SJCRH30 (cell line): ENCODE measurements at places on chromosomes 16 and 17. TPM values are rescaled to one million over a fixed set of nuclear protein-coding genes. Genes with fewer than 3 reads are reported as not detected.

DNA sequence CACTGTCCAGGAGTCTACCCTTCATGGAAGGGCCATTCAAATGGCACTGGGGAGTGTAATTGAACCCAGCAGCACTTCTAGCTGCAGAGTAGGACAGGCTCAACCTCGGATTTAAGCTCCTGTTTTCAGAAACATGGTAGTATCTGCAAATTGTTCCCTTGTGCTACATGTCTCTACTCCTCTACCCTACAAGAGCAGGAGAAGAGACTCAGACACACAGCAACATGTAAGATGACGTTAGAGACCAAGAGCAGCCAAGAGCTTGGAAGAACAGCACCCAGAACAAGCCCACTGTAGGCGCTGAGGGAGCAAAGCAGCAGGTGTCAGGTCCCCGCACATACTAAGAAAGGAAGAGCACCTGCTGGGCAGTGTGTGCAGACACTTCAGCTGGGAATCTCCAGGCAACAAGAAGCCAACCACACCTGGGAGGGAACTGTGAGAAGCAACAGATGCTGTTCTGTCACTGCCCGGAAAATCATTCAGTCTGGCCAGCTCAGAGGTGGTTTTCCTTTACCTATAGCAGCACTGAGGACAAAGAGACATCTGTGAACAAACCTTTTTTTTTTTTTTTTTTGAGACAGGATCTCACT is 35.6 kb upstream of the MNT start:
- DNase-seq, result peak; percentile 53

DNA sequence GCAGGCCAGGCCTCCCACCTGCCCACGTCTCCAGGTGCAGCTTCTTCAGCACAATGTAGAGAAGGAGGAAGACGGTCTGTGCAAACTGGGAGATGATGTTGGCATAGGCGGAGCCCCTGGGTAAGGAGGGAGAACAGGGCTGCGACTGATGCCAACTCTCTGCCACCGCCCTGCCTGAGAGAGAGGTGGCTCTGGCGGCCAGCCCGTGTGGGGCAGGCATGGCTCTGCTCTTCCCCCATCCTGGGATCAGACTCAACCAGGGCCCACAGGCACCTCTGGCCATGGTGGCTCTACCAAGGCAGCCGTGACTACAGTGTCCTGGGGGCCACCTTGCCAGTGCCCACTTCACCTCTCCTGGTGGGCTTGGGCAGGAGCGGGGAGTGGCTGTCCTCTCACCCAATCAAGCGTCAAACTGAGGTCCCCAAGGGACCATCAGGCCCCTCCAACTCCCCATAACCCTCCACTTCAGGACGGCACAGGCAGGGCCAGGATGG is 8.6 kb downstream of the SLC47A2 start:
- no peak for DNase-seq

The CHST4 gene
- total RNA-seq, result 0.61 and 0.71 TPM in 2 replicates

The CSF3 gene
- total RNA-seq, result 0.55 and 1.4 TPM in 2 replicates

The CD300H gene
- not detected in 2 replicates for total RNA-seq

GRCh38 chr16:77330332-77331042 is 104.3 kb downstream of the ADAMTS18 start:
- DNase-seq, result no peak

The RNF43 gene
- not detected in 2 replicates for total RNA-seq

The MAPT gene
- total RNA-seq, result 1.1 and 1.8 TPM in 2 replicates

DNA sequence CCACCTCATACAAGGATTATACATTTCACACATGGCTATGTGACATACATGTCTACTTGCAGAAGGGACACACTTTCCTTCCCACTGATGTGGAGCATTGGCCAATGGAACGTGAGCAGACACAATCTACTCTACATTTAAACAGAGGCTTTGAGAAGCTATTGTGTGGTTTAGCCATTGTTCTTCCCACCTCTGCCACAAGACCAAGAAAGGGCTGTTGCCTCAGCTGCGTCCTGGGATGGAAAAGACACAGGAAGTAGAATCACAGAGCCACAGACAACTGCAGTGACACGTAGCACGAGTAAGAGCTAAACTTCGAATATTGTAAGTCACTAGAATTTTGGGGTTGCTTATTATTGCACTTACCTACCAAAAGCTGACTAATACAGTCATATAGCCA is 33.3 kb downstream of the PRKCB start:
- no peak for DNase-seq
